Thymus (tissue), 14 donors: ENCODE measurements at places on chromosomes 5 and 9.

- no peak for DNase-seq
Observed at GRCh38 chr5:93587597-93588351, 4.8 kb downstream of the NR2F1 start.

- no peak for DNase-seq
Observed at GRCh38 chr5:18553269-18553668, 919.0 kb downstream of the TAF11L14 start.

GRCh38 chr9:127698985-127699670 is 7.7 kb upstream of the CFAP157 start:
- DNase-seq: peak; percentile 82

GRCh38 chr9:9299134-9299533 is 1313.7 kb downstream of the PTPRD start:
- DNase-seq: no peak

GRCh38 chr5:156396063-156396829 is 69.3 kb downstream of the SGCD start:
- no peak for DNase-seq

DNA sequence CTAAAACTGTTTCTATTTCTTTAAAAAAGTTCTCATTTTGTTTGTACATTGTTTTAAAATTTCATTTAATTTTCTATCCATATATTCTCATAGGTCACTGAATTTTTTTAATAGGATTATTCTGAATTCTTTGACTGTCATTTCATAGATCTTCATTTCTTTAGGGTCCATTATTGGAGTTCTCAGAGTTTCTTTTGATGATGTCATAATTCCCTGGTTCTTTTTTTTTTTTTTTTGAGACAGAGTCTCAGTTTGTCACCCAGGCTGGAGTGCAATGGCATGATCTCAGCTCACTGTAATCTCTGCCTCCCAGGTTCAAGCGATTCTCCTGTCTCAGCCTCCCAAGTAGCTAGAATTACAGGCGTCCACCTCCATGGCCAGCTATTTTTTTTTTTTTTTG is 89.9 kb downstream of the DMRT2 start:
- DNase-seq: no peak

GRCh38 chr5:179345183-179345432 is 153 bp downstream of the ADAMTS2 start:
- DNase-seq: no peak

GRCh38 chr5:75058986-75059535 is 6.7 kb upstream of the GCNT4 start:
- no peak for DNase-seq

GRCh38 chr5:133256276-133256675 is 204.5 kb downstream of the HSPA4 start:
- no peak for DNase-seq

DNA sequence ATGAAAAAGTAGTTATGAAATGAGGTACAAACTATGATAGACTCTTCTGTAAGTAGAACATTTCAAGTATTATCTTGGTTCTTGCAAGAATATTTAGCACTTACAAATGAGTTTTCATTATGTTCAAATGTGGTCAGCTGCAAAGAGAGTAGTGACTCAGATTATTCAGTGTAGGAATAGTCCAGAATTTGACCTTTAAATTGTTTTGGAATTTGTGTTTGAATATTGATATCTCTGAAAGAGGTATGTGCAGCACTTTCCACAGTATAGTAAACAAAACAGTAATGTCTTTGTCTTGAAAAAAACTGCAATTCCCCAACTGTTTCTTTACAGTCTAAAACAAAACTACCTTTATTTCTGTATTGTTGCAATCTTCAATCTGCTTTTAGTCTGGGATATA is 56.1 kb downstream of the WDR70 start:
- DNase-seq: no peak

GRCh38 chr5:141757402-141757801 is 75.4 kb upstream of the ARAP3 start:
- no peak for DNase-seq

DNA sequence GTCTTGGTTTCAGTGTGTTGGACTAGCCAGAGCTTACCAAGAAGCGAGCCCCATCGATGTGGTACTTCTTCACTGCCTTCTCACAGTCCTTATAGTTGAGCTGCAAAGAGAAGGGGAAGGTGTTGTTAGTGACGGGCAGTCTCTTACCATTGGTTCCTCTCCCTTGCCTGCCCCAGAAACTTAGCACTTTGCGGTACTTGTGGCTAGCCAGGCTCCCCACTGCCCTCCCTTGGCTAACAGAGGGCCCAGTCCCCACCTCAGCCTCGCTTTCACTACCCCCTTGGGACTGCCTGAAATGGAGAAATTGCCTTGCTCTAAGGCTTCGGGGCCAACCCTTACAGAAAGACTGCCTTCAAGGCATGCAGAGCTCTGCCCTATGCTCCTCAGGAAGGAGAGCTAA is 4.3 kb downstream of the LCP2 start:
- no peak for DNase-seq

GRCh38 chr9:97565262-97565661 is 63.8 kb downstream of the TMOD1 start:
- no peak for DNase-seq

DNA sequence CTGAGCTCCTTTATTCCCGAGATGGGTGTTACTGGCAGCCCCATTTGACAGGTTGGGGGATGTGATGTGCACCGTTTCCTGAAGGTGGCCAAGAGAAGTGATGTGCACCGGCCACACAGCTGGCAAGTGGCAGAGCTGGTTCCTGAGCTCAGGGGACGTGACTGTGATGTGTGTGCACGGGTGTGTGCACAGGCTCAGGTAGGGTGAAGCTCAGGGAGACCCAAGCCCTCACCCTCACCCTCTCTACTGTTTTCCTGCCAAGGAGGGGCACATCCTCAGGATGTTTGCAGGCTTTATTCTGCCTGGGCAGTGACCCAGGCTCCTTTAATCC is 56.6 kb downstream of the WWC1 start:
- DNase-seq: no peak

- DNase-seq: no peak
Observed at GRCh38 chr9:8610256-8610655, 810.7 kb upstream of the DMAC1 start.

DNA sequence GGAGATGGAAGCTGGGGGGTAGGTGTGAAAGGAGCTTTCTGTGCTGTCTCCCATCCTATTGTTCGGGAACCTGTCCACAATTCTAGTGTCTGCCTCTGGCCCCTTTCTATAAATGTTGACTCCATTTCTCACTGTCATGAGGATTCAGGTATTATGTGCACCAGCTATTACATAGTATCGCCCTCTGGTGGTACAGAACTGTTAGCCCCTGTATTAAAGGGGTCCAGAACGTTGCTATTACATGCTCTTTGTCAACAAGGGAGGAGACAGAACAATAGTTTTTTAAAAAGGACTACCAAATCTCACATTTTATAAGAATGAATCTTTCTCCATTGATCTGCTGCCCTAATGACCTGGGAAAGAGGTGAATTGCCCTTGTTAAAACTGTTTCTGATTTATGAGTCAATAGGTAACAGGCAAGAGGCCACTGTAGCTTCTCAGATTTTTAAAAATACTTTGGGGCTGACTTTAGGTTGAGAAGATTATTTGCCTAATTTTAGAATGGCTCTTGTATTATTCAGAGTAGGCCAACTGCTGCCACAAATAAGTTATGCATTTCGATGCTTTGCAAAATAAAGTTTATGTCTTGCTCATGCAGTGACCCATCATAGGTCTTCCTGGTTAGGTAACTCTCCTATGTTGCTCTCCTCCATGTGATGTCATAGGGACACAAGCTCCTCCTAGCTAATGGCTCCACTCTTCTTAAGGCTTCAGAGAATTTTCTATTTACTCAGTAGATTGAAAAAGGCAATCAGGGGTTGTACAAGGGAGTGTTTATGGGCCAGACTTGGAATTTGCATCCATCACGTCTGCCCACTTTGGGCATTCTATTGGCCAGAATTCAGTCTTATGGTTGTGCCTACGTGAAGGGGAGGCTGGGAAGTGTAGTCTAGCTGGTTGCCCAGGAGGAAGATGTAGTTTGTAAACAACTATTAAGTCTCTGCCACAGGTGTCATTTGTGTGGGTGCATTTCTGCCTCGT is 20.8 kb downstream of the DCANP1 start:
- DNase-seq: peak; percentile 38

DNA sequence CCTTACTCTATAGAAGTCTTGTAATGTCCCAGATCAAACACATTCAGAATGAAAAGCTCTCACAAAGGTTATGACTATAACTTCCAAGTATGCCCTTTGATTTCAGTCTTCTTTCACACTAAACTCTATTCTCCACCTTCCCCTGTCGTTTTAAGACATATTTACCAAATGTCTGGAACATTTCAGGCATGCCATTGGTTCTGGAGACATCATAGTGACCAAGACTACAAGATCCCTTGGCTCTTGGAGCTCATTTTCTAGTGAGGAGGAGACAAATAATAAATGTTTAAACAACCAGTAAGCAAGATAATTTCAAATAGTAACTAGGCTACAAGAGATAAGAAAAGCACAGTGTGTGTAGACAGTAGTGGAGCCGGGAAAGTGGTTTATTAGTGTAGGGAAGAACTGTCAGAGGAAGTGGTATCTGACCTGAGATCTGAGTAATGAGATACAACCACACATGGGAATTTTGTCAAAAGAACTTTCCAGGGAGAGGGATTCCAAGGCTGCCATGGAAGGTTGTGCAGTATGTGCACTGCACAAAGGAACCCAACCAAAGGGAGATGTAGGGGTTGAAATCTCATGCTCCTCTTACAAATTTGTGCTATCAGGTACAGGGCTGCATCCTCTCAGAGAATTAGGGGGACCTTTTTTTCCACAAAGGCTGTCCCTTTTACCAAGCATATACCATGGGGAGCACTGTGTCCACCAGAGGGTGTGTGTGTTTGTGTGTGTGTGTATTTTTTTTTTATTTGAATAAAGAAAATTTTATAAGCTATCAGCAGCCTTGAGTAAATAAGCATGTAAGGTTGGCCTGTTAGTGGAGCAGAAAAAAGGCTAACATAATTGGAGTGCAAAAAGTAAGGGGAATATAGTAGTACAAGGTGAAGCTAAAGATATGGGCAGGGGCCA is 1279.1 kb upstream of the WWC1 start:
- DNase-seq: no peak

GRCh38 chr5:130601-131131 is 38.7 kb downstream of the PLEKHG4B start:
- DNase-seq: no peak

DNA sequence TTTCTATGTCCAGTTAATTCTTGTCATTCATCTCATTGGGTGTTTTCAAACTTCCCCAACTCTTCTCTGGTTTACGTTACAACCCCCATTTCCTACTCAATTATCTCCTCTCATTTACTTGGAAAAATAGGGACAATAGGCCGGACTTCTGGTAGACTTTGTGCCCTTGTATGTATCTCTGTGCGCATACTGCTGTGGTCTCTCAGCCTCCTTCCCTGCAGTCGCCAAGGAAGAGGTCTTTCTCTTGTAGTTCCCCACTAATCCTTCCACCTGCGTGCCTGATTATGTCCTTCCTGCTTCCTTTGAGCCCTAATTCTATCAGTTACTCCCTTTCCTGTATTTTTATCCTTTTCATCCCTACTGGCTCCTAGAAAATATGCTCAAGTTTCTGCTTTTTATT is 176.3 kb downstream of the GDNF start:
- no peak for DNase-seq

DNA sequence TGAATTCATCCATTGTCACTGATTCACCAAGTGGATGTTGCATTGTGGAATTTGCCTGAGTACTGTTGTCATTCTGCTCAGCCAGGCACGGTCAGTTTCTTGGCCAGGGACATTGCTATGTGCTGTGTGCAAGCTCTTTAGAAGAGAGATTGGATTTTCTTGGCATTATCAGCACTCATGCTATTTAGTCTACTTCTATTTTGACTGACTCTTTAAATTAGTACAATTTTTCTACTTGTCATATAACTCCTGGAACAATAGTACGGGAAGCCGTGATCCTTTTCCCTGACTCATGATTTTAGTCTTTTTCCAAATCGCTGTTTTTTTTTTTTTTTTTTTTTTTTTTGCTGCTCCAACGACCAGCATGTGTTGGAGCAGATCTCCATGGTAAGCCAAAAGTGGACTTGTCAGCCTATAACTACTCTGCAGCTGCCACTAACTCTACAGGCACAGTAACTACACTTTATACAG is 129.7 kb downstream of the CDC42SE2 start:
- no peak for DNase-seq

- no peak for DNase-seq
Observed at GRCh38 chr5:154653764-154654485, 101.3 kb upstream of the LARP1 start.

DNA sequence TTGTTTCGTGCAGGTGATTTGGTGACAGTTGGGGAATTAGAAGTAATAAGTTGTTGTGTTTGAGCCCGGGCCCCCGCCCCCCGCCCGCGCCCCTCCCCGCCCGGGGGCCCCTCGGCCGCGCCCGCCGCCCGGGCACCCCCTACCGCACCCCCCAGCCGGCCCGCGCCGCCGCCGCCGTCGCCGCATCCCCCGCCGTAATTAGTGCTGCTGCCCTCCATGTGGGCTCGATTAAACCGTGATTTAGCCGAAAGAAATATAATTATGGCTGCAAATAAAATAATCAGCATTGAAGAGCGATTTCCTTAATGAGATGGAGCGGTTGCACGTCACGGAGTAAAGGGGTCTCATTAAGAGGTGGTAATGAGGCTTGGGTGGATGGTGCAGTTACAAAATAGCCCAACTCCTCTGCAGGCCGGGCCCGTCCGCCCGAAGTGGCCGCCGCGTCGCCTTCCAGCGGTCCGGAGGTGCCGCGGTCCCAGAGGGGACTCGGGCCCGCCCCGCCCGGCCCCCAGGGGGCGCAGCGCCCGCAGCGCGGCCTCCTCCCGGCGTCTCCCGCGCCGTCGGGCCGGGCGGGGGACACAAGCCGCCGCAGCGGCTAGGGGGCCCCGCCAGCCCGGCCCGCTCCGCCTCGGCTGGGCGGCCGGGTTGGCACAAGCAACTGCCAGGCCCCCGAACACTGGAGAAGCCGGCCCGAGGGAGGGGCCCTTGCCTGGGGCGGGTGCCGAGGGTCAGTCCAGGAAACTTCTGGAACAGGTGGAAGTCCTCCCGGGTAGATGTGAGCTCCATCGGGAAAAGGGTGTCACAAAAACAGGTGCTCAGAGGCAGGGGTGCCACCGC is 6.9 kb upstream of the OTP start:
- no peak for DNase-seq

DNA sequence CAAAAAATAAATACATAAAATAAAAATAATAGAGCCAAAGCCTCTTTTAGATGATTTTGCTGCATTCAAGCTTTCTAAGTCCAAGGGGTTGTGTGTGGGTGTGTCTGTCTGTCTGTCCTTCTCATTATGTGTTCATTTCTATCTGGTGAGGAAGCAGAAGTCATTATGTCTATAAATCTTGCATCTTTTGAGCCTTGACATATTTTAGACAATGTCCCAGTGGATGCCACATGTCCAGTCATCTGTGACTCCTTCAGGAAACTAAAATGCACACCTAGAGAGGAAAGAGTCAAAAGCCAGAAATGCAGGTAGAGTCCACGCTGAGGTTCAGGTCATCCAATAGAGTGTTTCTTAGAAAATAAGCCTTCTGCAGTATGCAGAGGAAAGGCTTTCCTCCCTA is 80.9 kb downstream of the GALNT10 start:
- no peak for DNase-seq

DNA sequence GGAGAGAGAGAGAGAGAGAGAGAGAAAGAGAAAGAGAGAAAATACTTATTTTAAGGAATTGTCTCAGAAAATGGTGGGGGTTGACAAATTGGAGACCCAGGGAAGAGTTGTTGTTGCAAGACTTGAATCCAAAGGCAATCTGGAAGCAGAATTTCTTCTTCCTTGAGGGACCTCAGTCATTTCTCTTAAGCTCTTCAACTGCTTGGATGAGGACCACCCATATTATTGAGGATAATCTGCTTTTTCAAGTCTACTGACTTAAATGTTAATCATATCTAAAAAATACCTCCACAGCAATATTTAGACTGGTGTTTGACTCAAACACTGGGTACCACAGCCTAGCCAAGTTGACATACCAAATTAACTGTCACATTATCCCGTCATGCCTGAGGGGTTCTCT is 2.9 kb downstream of the CDKN2B-AS1 start:
- DNase-seq: no peak
